Stimulated activated CD8-positive, alpha-beta memory T cell treated with anti-CD3 and anti-CD28 coated beads, Interleukin-4, amount 100 ng/mL, for 1 hour (primary cell): ENCODE measurements at places on chromosomes 12 and 14.

GRCh38 chr12:19209661-19210060 is 80.1 kb downstream of the PLEKHA5 start:
- DNase-seq = no peak

DNA sequence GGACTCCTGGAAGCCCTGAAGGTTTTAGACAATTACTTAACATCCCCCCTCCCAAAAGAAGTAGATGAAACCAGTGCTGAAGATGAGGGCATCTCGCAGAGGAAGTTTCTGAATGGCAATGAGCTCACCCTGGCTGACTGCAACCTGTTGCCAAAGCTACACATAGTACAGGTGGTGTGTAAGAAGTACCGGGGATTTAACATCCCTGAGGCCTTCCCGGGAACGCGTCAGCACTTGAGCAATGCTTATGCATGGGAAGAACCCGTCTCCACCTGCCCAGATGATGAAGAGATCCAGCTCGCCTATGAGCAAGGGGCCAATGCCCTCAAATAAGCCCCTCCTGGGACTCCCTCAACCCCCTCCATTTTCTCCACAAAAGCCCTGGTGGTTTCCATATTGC is 10.6 kb upstream of the SPPL3 start:
- no peak for DNase-seq

DNA sequence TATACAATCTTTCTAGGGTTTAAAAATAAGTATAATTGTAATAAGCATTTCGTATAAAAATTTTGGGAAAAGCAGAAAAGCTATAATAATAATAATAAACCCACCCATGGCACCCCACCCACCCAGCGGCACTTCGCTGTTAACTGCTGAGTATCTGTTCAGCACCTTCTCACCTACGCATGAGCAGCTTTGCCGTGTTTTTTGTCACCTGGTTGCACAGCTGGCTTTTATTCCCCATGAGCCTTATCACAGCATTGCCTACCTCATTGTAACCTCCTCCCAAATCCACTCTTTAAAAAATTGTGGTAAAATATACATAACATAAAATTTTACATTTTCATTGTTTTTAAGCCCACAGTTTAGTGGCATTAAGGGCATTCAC is 34.7 kb downstream of the CYP46A1 start:
- no peak for DNase-seq

GRCh38 chr12:65319688-65320200 is 41.3 kb downstream of the MSRB3 start:
- DNase-seq = no peak

DNA sequence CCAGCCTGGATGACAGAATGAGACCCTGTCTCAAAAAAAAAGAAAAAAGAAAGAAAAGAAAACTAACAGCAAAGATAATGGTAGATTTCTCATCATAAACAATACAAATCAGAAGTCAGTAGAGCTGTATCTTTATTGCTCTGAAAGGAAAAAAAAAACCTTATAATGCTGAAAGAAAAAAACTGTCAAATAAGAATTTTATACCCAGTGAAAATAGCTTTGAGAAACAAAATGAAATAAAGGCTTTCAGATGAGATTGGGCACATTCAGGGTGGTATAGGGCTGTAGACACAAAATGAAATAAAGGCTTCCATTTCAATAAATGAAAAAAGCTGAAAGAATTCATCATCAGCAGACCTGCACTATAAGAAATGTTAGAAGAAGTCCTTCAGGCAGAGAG is 105.0 kb upstream of the FOXN3 start:
- no peak for DNase-seq

- no peak for DNase-seq
Observed at GRCh38 chr14:80059041-80059440, 152.3 kb downstream of the DIO2 start.

GRCh38 chr14:21923820-21924219 is 250.2 kb upstream of the OR4E1 start:
- DNase-seq = no peak

DNA sequence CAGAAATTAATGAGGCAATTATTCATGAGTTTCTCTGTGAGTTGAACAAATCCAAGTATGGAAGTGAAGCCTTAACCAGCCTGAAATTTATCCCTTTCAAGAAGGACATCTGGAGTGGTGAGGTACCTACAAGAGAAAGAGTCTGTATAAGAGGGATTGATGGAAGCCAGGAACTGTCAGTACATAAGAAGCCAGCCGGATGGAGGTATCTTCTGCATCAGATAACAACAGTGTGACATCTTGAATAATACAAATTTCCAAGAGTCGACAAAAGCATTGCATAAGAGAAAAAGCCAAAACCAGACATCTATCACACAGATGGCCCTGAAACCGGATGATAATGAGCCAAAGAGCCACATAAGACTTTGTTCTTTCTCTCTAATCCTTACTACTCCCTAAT is 781.2 kb downstream of the FLRT2 start:
- no peak for DNase-seq

DNA sequence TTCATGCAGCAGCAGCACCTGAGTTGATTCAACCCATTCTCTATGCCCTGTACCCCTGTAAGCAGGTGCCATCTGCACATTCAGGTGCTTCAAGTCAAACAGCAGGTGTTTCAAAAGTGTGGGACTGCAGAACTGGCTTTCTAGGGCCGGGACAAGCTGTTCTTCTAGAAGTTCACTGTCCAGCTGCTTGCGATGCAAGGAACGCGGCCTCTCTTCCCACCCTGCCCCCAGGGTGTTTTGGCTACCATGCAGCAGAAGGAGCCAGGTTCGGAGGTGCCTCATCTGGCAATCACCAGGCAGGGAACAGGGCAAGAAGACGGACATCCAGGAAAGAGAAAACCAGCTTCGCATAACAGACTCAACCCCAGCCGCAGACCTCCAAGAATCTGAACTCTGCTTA is 35.2 kb downstream of the TMEM132D start:
- no peak for DNase-seq

- DNase-seq = no peak
Observed at GRCh38 chr12:2447861-2448260, 346.9 kb upstream of the FKBP4 start.

DNA sequence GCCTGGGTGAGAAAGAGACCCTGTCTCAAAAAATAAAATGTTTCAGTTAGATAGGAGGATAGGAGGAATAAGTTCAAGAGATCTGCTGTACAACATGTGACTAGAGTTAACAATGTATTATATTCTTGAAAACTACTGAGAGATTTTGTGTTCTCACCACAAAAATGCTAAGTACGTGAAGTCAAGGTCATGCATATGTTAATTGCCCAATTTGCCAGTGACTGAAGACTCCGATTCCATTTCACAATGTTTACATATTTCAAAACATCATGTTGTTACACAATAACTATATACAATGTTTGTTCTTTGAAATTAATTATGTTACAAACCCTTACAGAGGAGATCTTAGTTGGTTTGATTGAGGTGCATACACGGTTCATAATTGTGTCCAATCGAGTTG is 52.1 kb downstream of the SLC15A4 start:
- no peak for DNase-seq

- DNase-seq = no peak
Observed at GRCh38 chr12:120402217-120402616, 33.3 kb upstream of the MSI1 start.

- DNase-seq = no peak
Observed at GRCh38 chr14:105193916-105194782, 13.0 kb upstream of the NUDT14 start.

- peak; percentile 90 for DNase-seq
Observed at GRCh38 chr14:89954070-89955021, at the start of gene EFCAB11. TSS of gene EFCAB11 (minus strand) at chr14:89954730. CDS start at chr14:89954660, 70 bp downstream.

DNA sequence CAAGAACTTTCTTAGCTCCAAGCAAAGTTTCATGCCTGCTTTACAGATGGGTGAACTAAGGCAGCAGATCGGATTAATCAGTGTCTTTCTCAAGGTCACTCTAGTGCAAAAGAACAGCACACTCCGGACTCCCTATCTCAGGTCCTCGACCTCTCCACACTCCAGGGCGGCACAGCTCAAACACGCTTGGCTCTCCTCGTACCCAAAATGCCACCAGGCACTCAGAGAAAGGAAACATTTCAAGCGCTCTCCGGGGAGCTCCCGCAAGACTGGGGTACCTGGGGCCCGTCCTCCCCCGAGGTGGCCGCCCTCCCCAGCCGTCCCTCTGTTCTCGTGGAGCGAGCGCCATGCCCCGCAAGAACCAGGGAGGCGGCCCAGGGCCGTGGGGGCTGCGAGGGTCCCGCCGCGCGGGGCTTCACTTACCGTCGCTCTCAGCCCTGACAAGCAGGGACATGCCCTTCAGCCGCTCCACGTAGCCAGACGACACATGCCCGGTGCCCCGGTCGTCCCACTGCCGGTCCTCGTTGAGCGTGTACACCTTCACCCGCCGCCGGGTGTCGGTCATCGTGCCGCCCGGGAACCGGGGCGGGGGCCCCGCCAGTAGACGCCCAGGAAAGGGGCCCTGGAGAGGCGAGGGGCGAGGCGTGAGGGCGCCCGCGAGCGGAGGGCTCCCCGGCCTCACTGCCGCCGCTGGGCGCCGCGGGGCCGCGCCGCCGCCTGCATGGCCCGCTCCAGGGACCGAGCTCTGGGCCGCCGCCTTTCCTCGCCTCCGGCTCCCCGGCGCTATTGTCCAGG is 830 bp downstream of the PPP4R3A start:
- no peak for DNase-seq

DNA sequence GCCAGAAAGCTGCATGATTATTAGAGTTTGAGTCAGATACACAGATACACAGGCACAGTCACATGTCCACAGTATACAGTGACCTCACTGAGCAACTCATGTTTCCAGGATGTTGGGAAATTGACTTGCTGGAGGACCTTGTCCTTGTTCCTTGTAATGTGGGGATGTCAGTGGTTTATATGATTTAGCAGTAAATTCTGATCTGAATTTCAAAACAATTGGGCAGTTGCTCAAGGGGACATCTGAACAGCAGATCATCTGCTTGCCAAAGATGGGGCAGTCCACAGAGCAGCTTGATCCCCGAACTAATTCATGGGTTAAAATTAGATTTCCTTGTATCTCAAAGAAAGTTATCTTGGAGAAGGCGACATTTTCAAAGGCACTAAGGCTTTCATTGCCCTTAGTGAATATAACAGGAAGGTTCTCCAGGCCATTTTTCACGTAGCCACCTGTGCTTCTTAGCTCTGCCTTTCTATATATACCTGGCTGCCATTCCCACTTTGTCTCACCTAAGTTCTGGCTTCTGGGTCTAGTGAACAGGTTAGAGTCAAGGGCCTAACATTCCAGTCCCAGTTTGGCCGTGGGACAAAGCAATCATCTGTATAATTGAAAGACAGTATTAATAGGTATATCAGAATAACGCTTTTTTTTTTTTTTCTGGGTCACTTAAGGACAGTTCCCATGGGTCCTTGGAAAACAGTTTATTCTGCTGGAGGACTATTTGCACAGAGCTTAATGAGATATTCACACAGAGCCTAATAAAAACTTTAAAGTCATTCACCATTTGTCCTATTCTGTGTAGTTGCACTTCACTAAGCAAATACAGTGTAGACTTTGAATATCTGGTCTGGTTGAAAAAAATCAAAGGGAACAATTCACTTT is 64.9 kb upstream of the STRN3 start:
- no peak for DNase-seq

DNA sequence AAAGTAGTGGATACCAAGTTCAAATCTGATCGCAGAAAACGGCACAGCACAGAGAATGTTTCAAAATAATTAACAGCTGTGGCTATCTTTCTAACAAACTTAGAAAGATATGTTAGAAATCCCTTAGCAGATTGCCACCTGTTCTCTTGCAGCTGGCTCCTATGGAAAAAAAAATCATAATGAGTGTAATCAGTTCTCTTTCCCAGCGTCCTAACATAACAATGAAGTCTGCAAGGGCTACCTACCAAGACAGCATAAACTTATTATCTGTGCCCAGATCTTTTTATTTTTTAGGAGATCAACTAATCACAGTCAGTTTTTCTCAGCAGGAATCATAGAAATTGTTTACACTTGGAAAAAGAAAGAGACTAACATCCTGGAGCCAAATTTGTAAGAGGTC is 358.6 kb upstream of the FOXG1 start:
- no peak for DNase-seq

DNA sequence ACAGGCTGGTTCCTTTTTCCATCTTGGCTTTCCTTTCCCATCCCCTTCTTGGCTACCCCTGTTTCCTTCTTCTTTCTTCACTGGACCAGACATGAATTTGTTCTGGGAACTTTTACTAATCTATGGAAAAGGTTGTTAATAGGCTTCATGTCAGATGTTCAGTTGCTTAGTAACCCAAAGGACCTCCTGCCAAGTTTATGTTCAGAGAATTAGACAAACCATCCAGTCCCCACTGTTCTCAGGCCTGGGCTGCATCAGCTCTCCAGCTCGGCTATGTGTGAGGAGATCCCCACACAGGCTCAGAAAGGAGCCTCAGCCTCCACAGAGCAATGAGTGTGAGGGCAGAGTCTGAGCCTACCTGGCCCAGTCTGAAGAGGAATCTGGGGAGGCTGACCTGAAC is 78.0 kb downstream of the AKAP6 start:
- no peak for DNase-seq

DNA sequence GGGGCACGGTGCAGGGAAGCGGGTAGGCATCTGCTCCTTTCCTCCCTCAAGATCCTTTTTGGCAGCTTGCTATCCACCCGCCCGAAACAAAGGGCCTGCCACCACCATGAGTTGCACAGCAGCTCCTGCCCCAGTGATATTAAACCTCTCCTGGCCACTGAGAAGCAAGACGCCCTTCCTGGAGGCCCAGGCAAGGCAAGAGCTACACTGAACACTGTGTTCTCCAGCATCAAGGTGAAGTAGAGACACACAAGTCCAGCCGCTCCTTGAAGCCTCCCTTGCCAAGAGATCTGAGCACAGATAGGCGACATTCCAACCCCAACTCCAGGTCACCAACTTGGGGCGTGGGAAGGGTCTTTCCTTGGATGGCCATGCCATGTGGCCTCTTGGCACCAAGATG is 70.9 kb downstream of the ACTN1 start:
- no peak for DNase-seq

GRCh38 chr14:95695913-95696312 is 9.7 kb downstream of the TCL1B start:
- no peak for DNase-seq

DNA sequence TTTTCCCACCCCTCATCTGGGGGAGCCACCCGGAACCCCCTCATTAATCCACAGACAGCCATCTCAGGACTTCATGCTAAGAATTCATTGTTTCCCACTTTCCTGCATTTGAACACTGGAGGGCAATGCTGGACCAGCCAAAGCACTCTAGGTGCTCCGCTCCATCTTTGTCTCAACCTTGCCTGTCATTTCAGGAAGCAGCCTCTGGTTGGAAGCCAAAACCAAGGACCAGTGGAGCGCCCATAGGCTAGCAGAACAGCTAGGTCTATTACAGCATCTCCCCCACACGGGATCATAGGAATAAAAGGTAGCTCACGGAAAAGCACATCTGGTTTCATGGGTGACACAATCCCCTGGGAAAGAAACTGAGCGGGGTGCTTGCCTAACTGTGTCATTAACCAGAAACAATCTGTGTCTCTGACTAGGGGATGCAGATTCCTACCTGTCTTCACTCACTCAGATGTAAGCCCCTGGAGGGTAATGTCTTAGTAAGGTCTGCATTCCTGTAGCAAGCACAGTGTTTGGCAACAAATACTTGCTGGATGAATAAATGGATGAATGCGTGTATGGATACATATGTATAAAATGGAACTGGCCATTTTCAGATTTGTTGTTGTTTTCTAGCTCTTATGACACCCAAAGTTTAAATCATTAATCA is 197.0 kb downstream of the DAD1 start:
- DNase-seq = no peak

- DNase-seq = no peak
Observed at GRCh38 chr12:94173660-94174265, 25.4 kb downstream of the PLXNC1 start.
